ENCODE measurements at places on chromosomes 3 and 15.

DNA sequence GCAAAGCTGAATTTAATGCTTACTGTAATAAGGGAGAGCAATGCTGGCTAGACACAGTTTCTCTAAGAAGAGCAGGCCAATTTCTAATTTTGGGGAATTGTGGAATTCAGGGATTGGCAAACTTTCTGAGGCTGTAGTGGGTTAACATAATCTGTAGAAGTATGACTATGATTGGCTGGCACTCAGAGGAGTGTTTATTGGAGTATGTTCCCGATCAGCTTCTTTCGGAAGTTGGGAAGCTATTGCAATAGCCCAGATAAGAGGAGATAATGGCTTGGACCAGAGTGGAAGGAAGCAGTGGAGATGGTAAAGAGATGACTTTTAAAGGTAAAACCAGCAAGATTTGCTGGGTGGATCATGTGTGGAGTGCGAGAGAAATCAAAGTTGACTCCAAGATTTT is 19.4 kb downstream of the TMOD3 start:
- no peak for DNase-seq

- peak; percentile 60 for DNase-seq
These were observed at the start of gene BUB1B for GRCh38 chr15:40160689-40161688. BUB1B (plus strand) TSS chr15:40161069; CDS start chr15:40161221, 152 bp downstream.

DNA sequence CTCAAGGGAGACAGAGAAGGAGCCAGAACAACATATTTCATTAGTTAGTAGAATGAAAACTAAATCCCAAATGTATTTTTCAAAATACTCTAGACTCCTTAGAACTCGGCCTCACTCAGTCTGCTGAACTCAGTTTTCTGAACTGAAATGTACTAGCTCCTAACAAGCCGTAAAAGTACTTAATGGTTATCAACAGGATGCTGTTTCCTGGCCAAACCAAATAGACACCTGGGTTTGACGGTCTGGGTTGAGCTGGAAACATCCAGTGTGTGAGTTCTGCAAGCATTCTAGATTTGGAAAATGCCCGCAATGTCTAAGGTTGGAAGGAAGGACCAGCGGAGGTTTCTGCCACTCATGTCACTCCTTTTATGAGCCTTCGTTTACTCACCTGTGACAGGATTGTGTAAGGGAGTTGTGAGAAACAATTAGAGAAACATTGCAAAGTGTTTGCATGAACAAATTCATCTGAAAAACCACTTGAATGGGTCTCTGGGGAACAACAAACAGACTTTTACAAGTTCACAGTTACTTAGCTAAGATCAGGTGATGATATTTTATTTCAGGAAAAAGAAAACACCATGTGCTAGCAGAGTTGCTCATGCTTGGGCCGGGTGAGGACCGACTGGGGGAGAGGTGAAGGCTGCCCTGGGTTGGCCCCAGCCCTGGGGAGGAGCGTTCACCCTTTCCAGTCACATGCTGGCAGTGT is 151.0 kb downstream of the ALDH1A2 start:
- DNase-seq, result no peak

DNA sequence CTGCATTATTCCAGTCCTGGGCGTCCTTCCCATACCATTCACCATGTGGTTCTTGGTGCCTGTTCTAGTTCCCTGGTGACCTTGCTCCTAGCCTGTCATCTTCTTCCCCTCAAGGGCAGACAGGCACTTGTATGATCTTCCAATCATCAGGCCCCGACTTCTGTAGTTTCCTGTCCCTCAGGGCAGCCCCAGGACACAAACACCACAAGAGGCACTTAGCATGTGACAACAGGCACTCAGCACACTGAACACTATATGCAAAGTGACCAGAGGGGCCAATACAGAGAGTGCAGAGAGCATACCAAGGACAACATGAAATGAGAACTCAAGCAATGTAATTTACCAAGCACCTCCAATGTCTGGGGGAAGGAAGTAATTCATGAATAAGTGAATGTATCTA is 17.9 kb downstream of the TMEM40 start:
- DNase-seq, result no peak

GRCh38 chr3:115975353-115975752 is 352.0 kb downstream of the GAP43 start:
- DNase-seq, result no peak

DNA sequence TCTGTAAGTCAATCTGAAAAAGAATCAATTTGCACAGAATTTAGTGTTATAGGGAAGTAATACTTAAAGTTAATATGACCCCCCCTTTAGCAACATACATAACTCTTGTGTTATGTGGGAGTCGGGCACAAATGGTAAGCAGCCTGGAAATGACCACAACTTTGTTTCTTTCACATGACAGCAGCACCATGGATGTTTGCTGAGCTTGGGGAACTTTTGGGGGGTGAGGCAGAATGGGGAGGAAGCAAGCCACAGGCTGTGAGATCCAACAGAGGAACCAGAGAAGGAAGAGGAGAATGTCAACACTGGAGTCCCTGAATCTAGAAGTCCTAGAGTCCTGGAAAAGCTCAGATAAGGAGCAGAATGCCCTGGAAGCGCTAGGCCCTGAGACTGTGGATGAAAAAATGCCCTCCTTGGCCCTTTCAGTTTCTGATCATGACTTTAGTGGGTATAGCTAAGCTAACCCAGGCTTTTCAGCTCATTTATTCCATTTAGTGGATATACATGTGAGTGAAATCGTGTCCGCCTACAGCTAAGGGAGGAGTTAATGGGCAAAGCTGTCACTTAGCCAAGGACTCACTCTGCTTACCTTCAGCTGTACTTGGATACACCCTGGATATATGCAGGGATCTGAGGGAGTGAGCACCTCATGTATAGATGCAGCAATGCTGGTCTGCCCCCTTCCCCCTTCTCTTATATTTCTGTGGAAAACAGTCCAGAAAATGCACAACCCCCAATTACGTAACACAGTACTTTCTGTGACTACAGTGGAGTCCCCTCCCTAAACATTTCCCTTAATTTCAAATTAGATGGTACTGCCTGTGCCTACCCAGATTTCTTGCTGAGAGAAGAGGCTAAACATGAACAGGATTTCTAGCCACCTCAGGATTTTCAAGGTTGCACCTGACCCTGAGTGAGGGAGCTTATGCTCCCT is 39.1 kb downstream of the CFAP91 start:
- DNase-seq, result no peak

GRCh38 chr15:94682171-94682570 is 450.8 kb downstream of the MCTP2 start:
- DNase-seq, result no peak

DNA sequence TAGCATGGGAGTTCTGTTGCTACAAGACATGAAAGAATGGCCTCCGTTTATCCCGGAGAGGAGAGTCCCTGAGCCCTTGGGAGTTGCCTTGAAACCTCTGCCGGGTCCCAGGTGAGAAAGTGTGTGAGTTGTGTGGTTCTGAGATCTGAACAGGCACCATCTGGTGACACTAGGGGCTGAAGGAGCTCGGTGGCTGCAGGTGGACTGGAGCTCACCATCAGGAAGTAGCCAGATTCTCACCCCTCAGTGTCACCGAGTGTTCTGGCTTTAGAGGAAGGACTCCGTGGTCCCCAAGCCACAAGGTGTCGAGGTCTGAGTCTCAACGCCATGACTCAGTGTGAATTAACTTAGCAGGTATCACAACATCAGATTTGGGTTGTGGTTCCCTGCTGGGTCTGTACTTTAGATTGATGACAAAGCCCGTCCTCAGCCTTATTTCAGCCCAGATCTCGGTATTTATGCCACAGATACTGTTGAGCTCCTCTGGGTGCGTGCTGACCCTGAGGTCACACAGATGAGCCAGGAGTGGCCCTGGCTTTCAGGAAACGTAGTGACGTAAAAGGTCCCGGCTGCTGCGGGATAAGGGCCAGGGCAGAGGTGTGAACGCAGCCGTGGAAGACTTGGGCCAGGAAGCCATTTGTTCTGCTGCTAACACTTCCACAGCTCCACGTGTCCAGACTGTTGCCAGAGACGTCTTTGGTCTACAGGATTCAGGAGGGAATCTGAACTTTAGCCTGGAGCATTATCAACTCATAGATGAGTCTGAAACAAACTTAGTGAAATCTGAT is 54.4 kb downstream of the PGPEP1L start:
- no peak for DNase-seq
